Stimulated activated CD4-positive, alpha-beta T cell treated with anti-CD3 and anti-CD28 coated beads, Interleukin-1b, Interleukin-23, amount 100 ng/mL, for 48 hours (primary cell): ENCODE measurements at places on chromosomes 2 and 18.

GRCh38 chr2:224160917-224161316 is 121.8 kb upstream of the SERPINE2 start:
- no peak for DNase-seq

DNA sequence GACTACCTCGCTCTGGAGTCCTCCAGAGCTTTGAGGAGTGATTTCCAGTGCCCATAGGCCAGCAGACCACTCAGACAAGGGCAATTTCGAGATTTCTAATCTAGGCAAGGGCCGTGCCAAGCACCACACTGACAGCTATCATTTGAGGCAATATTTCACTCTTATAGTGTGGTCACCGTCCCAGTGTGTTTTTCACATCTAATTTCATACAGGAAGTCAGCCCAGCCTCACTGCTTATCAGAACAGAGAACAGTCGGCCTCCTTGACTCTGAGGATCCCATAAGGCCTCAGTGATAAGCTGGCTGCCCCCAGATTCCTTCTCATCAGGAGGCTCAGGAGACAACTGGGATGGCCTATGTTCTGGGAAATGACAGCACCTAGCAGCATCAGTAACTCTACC is 581 bp downstream of the CAPN14 start:
- no peak for DNase-seq

DNA sequence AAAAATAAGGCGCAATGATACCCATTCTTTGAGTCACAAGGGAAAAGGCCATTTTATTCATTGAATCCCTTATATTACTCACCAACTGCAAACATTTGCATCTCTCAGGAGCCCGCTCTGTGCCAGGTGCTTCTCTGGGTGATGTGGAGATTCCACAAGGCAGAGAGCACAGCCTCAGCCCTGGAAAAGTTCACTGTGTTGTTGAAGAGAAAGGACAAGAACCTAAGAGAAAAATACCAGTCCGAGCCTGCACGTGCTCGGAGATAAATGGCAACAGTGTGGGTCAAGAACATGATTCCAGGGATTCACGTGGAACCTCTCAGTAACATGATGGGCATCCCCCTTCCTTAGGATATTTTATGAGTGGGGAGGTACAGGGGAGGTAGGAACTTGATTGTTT is 11.8 kb downstream of the GNAL start:
- no peak for DNase-seq

DNA sequence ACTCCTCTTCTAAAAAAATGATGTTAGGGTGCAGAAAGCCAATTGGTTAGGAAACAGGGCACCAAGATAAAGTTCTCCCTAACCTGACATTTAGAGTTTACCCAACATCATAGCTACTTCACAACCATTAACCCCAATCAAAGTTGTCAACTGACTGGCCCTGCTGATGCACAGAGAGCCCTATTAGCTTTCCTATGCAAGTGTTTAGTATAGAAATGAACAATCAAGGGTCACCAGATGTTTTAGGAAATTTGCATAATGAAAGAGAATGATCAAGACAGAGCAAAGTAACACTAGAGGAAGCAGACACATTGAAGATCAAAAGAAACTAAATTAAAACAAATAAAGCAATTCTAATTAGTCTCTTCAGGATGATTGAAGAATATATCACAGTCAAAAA is 64.2 kb upstream of the DCC start:
- DNase-seq = no peak

- DNase-seq = peak; percentile 57
Measured at GRCh38 chr2:98730707-98731040, 258 bp downstream of the MGAT4A start.

GRCh38 chr2:52862801-52863200 is 904.8 kb upstream of the CHAC2 start:
- DNase-seq = no peak

DNA sequence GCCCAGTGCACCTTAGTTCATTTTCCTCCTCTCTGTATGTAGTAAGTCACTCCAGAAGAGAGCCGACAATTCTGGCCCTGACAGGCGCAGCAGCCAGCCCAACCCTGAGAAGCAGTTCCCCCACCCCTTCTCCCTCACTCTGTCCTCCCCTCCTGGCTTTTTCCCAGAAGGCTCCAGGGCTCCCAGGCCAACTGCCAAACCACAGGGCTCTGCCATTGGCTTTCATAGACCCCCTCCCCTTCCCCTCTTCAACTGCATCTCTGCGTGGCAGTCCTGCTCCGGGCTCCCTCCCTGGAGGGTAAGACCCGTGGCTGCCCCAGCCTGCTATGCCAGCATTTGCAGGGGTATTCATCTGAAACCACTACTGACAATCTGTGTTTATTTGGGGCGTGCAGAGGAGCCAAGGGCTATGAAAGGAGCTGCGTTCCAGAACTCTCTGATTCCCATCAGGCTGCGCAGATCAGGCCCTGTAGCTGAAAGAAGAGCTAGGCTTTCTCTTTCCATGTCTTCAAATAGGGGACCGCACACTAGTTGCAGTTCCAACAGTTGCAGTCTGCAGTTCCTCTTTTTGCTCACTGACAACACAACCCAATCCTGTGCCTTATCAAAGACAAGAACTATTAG is 388.6 kb upstream of the TNP1 start:
- DNase-seq = no peak

DNA sequence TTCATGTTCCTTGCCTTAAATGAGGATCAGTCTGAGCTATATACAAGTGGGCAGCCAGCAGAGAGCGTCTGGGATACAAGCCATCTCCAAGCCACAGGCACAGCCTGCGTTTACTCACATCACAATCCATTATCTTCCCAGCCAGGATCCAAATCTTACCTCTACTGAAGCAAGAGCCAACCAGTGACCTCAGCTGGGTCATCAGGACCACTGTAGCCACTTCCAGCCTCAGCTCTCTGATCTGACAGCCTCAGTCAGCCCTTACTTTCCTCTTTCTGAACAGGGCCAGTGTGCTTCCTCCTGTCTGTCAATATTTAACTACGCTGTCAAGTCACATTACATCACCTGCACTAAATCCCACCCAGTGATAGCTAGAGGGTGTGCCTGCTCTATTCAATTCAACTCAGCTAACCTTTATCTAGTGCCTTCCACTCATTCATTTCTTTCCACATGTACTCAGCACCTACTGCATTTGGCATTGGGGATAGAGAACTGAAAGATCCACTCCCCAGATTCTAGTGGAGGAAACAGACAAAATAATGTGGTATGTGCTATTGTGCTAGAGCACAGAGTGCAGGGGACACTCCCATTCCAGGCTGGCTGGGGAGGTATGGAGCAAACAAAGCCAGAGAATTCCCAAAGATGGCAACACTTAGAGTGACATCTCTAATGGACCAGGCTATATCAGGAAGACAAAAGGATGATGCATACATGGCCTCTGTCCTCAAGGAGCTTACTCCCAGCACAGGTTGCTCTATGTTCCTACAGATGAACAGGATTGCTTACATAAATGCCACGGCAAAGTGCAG is 146.5 kb downstream of the NCKAP5 start:
- DNase-seq = no peak

DNA sequence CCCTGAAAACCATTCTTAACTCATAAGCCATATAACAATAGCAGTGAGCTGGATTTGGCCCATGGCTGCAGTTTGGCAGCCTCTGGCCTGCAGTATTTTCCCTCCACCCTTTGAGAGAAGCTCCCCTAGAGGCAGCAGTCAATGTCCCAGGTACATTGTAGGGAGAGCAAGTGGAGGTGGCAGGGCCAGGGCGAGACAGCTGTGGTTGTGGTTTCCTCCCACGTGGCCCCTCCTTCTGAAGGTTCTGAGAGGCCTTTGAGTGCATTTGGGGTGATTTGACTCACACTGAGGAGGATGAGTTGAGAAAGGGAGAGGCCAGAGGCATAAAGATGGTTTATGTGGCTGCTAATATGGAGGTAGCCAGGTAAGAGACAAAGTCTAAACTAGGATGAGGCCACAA is 45.5 kb upstream of the LDAH start:
- peak; percentile 81 for DNase-seq

DNA sequence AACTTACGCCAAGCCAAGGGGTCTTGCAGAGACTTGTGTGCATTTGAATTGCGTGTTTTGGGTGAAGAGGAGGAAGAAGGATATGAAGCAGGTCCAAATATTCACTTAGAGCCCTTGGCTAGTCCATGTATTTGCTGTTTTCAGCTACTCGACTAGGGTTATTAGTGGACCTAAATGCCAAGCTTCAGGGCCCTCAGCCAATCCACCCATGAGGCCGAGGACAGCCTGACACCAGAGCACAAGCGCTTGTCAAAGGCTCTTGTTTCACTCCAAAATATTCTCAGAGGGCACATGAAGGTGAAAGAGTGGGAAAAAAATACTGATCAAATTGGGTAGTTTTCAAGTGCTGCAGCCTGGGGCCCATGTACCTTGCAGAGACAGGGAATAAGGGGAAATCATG is 174.8 kb upstream of the ACAA2 start:
- no peak for DNase-seq

DNA sequence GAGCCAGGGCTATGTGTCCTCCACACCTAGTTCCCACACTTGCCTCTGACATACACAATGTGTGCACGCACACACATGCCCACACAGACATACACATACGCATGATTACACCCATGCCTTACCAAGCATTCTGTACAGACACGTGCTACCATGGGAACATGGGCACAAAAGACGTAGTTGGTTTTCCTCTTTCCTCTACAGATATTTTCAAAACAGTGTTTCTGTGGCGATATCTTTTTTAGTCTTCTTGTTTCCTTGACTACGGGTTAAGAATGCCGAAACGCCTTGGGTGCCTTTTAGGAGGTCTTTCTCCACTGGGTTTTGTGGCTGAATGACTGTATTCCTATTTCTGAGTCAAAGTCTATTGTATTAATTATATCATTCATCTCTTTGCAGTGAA is 75.5 kb upstream of the SPTBN1 start:
- DNase-seq = no peak

GRCh38 chr2:235366807-235367206 is 127.0 kb upstream of the AGAP1 start:
- DNase-seq = no peak

GRCh38 chr18:59802031-59802430 is 97.8 kb upstream of the PMAIP1 start:
- no peak for DNase-seq

DNA sequence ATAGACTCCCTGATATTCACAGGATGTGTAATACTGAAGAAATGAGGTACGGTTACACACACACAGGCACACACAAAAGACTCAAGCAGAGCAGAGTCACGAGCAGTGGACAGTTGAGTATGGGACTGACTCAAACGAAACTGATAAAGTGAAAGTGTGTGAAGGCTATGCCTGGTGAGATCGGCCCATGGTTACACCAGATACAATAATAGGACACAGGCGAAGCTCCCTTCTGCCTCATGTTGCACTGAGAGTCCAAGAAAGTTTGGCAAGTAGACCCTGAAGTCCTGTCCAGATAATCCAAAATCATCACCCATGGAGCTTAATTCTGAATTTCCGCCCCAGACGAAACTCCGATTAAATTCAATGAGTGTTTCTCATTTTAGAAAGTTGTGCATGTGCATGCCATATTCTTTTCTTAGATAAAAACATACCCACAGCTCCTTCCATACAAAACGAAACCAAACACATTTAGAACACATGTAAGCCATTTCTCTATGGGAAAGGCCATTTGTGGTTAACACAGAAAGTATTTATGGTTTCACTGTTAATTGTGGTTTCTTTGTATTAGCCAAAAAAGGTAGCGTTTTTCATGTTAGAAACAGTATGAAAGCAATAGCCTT is 567.6 kb downstream of the PLCL1 start:
- no peak for DNase-seq

- DNase-seq = no peak
Measured at GRCh38 chr2:221156062-221156734, 415.9 kb downstream of the EPHA4 start.

- DNase-seq = no peak
Measured at GRCh38 chr2:151891566-151892194, 63.5 kb upstream of the ARL5A start.

DNA sequence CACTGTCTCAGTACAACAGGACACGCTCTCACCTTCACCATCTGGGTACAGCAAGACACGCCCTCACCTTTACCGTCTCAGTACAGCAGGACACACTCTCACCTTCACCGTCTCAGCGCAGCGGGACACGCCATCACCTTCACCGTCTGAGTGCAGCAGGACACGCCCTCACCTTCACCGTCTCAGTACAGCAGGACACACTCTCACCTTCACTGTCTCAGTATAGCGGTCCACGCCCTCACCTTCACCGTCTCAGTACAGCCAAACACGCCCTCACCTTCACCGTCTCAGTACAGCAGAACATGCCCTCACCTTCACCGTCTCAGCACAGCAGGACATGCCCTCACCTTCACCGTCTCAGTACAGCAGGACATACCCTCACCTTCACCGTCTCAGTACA is 109.9 kb upstream of the CTDP1 start:
- DNase-seq = no peak

DNA sequence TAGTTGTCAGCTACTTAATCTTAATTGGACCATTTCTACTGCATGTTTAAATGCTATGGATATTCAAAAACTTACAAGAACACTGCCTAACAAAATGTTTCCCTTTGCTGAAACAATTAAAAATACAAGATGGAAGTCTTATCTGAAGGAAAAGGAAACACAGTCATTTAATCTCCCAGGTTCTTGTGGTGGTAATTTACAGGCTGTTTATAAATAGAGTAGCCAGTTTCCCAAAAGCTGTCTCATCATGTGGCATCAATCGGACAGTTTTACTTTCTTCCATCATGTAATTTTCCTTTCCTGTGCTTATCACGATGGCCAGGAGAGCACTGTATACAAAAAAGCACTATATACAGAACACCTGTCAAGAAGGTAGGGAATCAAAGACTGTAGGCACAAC is 368.1 kb downstream of the ZEB2 start:
- DNase-seq = no peak

DNA sequence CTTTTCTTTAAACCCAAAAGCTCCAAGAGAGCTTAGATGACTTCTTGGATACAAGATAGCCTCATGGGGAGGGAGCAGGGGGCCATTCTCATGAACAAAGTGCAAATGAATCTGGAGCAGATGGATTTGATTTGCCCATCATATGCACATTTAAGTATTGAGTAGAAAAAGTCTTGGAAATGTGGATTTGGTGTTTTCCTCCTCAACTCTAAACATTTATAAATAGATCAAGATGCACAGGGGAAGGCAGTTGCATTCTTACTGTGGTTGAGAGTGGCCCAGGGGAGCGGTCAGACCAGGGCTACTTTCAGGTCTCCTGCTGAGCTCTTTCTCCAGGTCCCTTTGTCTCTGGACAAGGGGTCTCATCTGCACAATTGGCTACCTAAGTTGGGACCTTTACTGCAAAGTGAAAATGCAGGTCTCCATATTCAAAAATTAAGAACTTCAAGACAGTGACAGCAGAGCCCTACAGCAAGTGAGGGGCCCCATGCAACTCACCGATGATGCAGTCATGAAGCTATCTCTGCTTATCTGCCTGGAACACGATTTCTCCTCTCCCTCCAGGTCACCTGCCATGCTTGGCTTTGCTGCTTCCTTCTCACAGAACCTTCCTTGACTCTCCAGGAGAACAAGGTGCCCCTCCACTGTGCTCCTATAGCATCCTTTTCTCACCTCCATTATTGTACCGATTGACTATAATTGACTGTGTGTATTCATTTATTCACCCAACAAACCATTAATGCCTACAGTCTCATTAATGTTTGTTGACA is 145.4 kb downstream of the LPIN1 start:
- DNase-seq = no peak

- no peak for DNase-seq
Measured at GRCh38 chr2:230434677-230435324, 18.8 kb downstream of the SP100 start.
